Mucosa of gallbladder (tissue), 1 donor: ENCODE measurements at places on chromosomes 1 and 21. TPM values are rescaled to one million over a fixed set of nuclear protein-coding genes. Genes with fewer than 3 reads are reported as not detected.

Gene IPO13
- 40.3 TPM for total RNA-seq

Gene USH2A
- total RNA-seq = 0.03 TPM

Gene CFHR3
- 0.49 TPM for total RNA-seq

Gene THBS3
- 43.1 TPM for total RNA-seq

Gene AJAP1
- 0.43 TPM for total RNA-seq

Gene KLHL17
- total RNA-seq = 22.5 TPM

Gene CHODL
- 0.43 TPM for total RNA-seq

Gene NGF
- total RNA-seq = 2.6 TPM

Gene PGLYRP4
- not detected for total RNA-seq

Gene OVAAL
- total RNA-seq = not detected

Gene FCRL5
- 0.14 TPM for total RNA-seq

Gene KCNE1
- total RNA-seq = 0.69 TPM

Gene EEIG2
- total RNA-seq = 20.7 TPM

Gene INAVA
- total RNA-seq = 152 TPM

Gene NFYC
- 57.0 TPM for total RNA-seq

Gene LRRIQ3
- total RNA-seq = 0.95 TPM

Gene ALDH4A1
- 26.4 TPM for total RNA-seq

Gene GPR157
- 8.3 TPM for total RNA-seq

Gene CNR2
- 0.03 TPM for total RNA-seq

Gene CD84
- 11.9 TPM for total RNA-seq

Gene AIRE
- total RNA-seq = 0.17 TPM

Gene TRNP1
- total RNA-seq = 296 TPM

Gene CR2
- 0.32 TPM for total RNA-seq

Gene ADGRL2
- 45.1 TPM for total RNA-seq

Gene STXBP3
- total RNA-seq = 73.8 TPM
